Endothelial cell of umbilical vein (primary cell): ENCODE measurements at places on chromosomes 2 and 18.

DNA sequence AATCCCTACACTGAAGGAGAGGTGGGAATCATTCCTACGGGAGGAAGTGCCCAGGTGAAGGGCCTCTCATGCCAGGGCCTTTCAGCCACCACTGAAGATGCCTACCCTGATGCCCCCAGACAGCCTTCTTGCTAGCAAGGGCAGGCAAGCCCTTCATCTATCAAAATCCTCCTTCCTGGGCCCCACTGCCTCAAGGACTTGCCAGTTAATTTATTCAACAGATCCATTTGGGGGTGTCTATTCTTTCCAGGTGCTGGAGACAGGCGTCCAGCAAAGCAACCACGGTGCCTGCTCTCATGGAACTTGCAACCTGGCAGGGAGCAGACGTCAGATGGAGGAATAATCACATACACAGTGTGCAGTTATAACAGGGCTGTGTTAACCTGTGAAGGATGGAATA, 95.5 kb downstream of the GYPC start:
- no peak for DNase-seq

- no peak for DNase-seq
These were observed 213.4 kb upstream of the REG3G start for GRCh38 chr2:78811955-78812610.

DNA sequence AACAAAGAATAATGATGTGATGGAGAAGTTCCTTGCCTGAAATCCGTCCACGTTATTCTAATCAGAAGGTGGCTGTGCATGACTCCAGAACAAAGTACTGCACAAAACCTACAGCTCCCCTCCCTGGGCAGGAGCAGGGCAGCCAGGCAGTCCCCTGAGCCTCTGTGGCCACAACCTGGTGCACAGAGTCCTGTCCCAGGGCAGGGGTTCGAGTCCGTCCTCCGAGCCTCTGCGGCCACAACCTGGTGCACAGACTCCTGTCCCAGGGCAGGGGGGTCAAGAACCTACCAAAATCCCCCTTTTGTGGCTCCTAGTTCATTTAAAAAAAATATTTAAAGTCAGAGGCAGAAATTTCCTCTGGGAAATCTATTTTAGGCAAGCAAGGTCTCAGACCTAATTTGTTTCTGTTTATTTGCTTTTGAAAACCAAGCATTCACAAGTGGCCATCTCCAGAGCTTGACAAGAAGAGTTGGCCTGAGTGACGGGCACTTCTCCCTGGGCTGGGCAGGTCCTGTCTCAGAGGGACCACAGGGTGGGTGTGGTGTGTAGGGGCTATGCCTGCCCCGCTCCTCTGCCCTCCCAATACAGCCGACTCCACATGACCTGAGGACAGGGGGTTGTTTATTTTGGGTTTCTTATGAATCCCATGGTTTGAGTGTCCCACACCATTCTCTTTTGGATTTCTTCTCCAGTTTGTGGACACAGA, 255.9 kb upstream of the PXDN start:
- DNase-seq, result no peak

- no peak for DNase-seq
These were observed 10.9 kb downstream of the SERPINB5 start for GRCh38 chr18:63487676-63488075.

GRCh38 chr2:127097471-127097765, 9.5 kb downstream of the BIN1 start:
- DNase-seq, result no peak

DNA sequence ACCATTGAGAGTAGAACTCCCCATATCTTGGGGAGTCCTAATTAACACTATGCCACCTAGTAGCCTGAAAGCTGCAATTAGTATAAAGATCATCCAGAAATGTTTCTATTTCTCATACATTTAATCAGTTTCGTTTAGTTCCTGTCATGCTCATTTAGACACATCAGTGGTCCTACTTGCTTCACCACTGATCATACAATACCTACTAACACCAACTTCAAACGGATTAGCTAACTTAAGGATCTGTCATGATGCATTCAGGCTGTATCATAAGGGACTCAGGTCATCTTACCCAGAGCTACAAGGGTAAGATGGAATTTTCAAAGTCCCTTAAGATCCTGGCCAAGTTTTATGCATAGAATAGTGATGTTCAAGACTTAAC, 6.8 kb downstream of the SRSF7 start:
- DNase-seq, result no peak
